ENCODE measurements at places on chromosomes 1 and 21.
A peak's percentile ranks its signal among the peaks of the same experiment; 100 is the strongest.

GRCh38 chr1:230048322-230048721 is 18.7 kb upstream of the GALNT2 start:
- DNase-seq: no peak

DNA sequence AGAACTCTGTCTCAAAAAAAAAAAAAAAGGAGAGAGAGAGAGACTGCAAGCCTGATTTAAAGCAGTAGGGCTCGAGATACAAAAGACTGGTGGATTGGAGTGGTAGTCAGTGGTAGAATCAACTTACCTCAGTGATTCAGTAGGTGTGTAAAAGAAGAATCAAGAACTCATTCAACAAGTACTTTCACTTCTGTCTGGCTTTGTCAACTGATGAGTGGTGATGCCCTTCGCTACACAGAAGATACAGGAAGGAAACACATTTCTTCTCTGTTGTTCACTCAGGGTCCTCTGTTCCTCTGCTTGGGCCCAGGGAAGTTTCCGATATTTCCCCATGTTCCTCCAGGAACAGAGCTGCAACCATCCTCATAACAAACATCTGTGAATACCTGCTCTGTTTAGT is 68.6 kb upstream of the COG2 start:
- DNase-seq: no peak

DNA sequence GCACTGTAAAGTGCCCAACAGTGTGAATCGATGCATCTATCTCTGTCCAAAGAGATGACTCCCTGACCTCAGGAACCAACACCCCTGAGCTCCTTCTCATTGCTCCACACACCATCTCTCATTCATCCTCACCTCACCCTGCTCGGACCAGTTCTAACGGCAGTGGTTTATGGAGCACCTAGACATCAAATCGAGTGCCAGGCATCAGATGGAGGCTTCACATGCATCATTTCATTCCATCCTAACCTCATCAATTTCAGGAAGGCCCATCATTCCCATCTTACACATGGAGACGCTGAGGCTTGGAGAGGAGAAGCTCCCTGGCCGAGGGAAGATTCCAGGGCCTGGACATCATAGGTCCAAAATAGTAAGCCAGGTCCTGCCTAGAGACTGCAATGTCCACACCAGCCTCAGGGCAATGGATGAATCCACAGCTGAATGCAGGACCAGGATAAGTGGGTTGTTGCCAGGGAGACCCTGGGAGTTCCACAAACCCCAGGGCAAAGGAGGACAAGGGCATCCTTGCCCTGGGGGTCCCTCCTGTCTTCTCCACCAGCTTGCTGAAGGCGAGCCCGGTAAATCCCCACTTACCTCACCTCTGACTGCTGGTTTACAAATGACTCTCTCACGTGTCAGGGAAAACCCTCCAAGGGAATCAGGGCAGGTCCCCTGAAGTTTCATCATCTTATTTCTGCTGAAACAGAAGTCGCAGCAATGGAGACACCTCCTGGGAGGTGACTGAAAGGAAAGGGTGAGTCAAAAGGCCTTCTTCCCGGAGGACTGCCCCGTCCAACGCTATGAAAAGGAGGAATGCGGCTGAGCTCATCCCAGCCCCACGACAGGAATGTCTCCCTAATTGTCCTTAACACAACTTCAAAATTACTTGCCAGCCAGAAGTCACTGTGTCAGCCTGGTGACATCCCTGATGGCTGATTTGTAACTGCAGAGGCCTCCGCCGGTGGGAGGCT is 9.0 kb upstream of the IFFO2 start:
- DNase-seq: no peak

- no peak for DNase-seq
These were observed 78.9 kb downstream of the KAZN start for GRCh38 chr1:14677292-14677971.

DNA sequence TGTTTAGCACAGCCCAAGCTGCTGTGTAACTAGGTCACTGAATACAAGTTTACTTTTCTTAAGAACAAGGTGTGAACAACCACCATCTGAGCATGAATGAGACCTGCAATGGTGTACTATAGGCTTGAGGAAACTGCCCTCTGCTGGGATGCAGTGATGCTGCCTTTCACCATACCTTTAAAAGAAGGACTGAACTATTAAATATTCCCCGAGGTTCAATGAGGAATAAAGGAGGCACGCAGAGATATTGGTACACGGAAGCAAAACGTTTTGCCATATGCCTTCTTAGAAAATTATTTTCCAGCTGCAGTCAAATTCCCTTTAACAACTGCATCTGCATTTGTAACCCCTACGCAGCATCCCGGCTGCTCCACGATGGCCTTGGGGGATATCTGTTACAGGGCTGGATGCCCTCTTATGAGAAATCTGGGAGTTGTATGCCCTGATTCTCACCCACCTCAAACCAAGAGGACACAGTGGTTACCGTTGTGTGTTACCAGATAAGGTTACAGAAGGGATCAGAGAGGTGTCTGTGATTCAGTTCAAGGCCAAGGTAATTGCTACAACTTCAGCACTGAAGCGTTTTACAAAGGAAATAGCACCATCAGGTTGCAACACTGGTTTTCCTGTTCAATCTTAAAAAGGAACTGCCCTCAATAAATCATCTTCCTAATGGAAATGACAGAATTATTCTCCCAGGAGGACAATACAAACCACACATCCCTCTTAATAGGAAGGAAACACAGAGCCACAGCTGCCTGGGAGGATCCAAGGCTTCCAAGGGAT is 470.5 kb downstream of the LTN1 start:
- DNase-seq: peak; percentile 23

GRCh38 chr1:154881820-154882535 is 11.9 kb upstream of the KCNN3 start:
- DNase-seq: no peak

- DNase-seq: no peak
These were observed 39.3 kb upstream of the ERO1B start for GRCh38 chr1:236321101-236321500.

- DNase-seq: peak; percentile 78
These were observed 9.8 kb upstream of the PLCH2 start for GRCh38 chr1:2466270-2466665.

DNA sequence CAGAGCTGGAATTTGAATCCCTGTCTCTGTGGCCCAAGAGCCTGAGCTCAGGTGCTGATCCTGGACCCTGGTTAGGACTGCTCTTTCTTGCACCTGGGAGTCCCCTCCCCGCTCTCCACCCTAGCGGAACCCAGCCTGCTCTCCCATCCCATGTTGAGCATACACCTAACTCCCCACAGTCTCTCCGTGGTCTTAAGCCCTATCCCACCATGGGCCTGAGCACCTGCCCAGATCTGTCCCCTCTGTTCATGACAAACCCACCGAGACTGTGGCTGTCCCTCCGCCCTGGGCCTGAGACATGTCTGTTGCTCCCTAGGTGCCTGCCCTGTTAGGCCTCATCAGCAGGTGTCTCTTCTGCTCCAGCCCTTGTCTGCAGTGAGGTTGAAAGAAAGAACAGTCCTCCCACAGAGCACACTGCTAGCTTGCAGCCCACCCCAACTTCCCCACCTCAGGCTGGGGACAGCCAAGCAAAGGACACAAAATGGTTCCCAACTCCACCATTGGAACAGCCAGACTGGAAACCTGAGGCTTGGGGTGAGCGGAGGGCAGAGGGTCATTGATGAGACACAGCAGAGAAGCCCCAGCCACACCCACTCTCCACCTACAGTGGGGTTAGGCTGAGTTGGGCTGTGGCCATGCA is 118.5 kb downstream of the MATN1 start:
- no peak for DNase-seq

DNA sequence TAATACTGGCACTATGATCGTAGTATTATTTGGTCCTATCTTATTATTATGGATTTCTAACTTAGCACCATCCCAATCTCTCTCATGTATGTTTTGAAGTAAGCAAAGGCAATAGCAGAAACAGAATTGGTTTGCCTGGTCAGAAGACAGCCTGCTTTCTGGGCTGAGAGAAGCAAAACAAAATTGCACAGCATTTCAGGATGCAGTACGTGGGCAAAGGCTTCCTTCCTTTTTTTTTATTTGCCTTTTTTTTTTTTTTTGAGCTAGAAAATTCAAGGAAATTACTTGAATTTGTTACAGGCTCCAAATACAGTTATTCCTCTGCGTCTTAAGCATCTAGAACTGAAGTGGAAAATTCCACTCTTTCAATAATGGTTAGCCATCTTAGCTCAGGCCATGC is 8.8 kb downstream of the CDA start:
- no peak for DNase-seq

DNA sequence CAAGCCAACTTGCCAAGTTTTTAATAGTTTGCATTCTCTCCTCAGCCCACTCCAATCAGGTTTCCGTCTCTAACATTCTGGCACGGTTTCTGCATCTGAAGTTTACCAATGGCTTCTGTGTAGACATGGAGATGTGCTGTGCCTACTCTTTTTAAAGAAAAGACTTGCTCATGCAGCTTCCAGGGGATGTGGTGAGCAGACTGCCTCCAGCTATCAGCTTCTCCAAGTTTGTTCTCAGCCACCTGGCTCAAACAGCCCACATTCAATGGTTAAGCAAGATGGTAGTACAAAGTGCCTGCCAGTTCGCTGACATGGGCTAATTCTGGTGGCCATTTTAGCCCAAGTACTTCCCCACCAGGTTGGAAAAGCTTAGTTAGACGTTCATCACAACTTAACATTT is 465.3 kb downstream of the NEGR1 start:
- no peak for DNase-seq

- no peak for DNase-seq
These were observed 1.1 kb downstream of the CALML6 start for GRCh38 chr1:1915911-1916840.

DNA sequence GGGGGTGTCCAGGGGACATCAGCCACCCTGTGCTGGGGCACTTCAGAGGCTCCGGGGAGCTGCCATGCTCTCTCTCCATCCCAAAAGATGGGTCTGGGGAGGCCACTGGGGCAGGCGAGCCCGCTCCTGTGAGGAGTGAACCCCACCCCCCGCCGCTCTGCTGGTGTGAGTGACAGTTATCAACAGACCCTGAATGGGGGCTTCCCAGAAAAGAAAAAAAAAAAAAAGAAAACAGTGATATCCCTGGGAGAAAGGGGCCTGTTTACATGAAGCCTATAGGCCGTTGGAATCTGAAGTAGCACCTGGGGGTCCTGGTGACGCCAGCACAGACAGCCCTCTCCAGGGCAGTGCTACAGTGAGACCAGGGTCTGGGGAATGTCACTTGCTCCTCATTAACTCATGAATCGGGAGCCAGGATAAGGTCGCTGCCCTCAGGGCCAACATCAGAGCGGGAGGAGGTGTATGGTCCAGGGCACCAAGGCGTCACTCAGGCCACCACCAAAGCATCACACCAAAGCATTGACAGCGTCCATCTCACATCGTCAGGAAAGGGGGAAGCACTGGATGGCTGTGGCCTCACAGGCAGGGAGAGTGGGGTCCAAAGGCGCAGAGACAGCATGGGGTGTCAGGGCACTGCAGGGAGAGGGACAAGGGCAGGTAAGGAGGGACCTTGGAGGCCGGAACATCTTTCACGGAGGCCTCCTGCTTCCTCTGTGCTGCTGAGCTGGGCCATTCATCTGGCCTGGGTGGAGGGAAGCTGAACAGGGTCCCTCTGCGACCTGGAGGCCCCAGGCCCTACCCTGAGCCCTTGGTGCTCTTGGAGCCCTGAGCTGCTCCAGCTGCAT is 8.4 kb upstream of the NPHP4 start:
- no peak for DNase-seq

GRCh38 chr1:235331401-235331800 is 3.0 kb downstream of the GGPS1 start:
- DNase-seq: no peak

DNA sequence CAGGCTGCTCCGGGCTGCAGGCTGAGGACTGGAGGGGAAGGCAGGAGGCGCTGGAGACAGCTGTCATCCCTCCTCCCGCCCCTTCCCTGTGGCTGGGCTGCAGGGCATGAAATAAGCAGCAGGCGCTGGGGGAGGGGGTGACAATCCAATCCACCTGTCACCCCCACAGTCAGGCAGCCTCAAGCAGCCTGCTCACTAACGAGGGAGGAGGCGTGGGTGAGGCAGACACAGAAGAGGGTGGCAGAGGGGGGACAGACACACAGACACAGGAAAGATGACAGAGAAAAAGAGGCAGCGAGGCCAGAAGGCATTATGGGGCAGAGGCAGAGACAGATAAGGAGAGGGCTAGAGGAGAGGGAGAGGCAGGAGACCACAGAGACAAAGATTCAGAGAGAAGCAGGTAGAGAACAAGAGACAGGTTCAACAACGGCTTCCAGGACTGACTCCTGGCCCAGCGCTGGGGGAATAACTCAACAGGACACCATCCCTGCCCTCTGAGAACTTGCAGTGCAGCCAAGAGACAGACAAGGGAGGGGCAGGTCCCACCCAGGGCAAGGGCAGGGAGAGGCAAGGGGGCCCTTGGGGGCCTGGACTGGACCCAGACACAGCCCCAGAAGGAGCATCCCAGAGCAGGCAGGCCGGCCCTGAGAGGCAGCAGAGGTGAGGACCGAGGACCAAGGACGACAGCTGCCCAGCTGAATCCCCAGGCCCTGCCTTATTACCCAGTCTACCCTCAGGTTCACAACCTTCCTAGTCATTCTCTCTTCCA is 11.2 kb downstream of the MEF2D start:
- peak; percentile 87 for DNase-seq

DNA sequence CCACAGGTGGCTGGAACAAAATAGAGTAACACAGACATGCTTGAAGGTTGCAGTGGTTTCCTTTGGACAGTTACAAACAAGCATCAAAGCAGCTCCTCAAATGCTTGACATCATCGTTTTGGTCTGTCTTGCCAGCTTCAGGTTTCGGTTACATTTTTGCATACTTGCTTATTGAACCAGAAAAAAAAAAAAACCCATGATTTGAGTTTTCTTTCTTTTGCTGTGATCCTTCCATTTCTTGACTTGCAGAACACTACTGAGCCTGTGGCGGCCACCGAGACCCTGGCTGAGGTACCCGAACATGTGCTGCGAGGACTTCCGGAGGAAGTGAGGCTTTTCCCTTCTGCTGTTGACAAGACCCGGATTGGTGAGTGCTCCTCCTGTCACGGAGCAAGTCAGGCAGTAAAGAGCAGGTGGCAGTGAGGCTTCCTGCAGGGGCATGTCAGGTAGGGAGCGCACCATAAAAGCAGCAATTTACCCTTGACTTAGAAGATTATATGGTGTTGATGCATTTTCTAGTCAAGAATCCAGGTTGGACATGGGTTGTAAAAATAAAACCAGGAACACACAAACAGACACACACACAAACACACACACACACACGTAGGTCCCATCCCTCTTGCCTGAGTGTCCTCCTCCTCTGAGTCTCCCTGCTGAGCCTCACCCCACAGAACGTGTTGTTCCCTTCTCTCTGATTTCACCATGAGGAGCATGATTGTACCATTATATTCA is 30.9 kb downstream of the PRDM2 start:
- peak; percentile 93 for DNase-seq
